ENCODE measurements at places on chromosomes 12 and 14.

DNA sequence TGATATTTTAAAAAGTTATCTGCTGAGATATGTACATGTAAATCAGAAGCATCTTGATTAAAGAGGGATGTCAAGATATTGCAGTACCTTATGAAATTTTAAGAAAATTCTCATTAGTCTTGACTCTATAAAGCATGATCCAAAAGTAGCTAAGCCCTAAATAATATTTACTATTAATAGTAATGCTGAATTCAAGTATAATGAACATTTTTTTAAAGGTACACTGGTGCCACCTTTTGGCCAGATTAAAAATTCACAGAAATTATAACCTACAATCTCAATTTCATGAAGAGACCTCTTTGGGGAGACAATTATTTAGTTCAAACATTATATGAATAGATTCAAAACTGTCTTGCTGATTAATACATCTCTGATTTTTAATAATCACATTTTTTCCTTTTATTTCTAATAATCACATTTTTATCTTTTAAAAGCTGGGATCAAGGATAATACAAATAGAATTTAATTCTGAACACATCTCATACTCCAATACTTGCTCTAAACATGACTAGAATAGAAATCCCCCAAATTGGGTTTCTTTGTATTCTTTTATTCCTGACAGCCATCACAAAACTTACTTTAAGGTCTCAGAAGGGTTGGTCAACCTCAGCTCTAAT, 13.4 kb downstream of the AKAP5 start:
- peak; percentile 30 for DNase-seq

- no peak for DNase-seq
Measured at GRCh38 chr14:35386673-35387125, 17.9 kb downstream of the NFKBIA start.

GRCh38 chr12:132423820-132424645, 65.9 kb upstream of the FBRSL1 start:
- no peak for DNase-seq

DNA sequence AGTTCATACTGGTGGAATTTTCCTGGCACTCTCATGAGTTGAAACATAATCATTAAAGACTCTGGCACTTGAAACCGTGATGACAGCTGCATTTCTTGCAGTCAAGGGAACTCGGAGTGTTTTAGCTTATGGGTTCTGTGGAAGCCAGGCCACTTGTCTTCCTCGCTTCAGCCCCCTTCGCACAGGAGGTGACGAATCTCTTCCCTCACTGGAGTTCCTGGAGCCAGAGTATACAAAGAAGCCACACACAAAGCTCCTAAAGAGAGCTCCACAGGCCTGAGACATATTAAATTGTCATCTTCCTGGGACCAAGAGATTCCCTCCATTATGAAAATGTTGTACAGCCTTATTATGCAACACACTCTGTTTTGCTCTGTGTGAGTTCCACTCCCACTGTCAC, 964.1 kb downstream of the TMEM121 start:
- DNase-seq: no peak

DNA sequence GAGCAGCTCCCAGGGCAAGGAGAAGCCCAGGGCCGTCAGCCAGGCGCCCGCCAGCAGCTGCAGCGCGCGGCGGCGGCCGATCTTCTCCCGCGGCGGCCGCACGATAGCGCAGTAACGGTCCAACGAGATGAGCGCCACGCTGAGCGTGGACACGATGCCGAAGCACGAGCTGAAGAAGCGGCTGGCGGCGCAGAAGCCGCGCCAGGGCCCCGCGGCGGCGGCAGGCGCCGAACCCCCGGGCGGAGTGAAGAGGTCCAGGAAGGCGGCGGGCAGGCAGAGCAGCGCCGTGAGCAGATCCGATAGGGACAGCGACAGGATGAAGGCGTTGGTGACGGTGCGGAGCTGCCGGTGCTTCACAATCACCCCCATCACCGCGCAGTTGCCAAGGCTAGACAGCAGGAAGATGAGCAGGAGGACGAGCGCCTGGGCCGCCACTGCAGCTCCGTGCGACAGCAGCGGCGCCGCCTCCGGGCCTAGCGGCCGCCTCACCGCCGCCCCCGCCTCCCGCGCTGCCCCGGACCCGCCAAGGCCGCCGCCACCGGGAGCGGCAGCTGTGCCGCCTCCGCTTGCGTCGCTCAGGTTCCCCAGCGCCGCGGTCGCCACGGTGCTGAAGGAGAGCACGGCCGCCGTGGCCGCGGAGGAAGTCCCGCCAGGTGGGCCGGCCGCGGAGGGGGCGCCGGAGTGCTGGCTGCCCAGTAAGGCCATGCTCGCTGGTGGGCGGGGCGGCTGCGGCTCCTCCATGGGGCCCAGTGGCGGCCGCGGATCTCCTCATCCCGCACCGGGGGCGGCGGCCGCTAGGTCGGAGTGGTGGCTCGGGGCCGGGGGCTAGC, 479 bp downstream of the GPR135 start:
- DNase-seq: peak; percentile 79

- DNase-seq: peak; percentile 65
Measured at GRCh38 chr12:47811581-47812484, 7.9 kb downstream of the HDAC7 start.

- no peak for DNase-seq
Measured at GRCh38 chr12:110174373-110174996, 50.3 kb downstream of the IFT81 start.

- no peak for DNase-seq
Measured at GRCh38 chr14:100846309-100846859, 20.5 kb downstream of the MEG3 start.

DNA sequence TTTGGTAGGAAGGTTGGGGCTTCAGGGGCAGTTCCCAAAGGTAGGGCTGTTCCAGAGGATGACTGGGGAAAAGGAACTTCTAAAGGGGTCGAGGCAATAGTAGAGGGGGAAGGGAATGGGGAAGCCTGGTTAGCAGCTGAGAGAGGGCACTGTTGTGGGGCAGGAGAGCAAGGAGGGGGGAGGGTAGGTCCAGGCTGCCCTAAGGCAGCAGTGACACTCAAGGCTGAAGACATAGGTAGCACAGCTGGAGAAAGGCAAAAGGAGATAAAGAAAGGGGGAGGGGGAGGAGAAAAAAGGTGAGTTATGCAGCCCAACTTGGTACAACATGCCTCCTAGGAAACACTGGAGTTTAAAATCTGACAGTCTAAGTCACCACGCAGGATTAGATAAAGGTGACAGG, 3.9 kb downstream of the NACA start:
- no peak for DNase-seq

DNA sequence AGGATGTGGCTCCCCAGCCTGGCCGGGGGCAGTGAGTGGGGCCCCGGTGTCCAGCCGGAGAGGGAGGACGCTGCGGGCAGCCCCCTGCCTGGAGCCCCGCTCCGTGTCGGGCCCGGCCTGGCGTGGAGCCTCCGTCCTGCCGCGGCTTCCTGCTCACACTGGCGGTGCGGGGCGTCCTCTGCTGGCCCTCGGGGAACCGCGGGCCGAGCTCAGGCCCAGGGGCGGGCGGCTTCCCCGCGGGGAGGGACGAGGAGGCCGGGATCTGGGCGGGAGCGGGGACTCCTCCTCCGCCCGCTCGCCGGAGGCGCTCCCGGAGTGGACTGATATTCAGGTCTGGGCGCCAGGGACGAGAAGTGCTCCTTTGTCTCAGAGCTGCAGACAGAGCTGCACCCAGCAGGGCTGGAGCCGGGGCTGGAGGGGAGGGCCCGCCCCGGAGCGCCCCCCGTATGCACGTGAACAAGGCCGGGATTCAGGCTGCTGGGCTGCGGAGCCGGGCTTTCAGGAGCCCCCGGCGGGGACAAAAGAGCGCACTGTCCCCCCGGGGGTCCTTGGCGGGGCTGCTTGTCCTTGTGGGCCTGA, 2.2 kb downstream of the MMP17 start:
- peak; percentile 93 for DNase-seq

DNA sequence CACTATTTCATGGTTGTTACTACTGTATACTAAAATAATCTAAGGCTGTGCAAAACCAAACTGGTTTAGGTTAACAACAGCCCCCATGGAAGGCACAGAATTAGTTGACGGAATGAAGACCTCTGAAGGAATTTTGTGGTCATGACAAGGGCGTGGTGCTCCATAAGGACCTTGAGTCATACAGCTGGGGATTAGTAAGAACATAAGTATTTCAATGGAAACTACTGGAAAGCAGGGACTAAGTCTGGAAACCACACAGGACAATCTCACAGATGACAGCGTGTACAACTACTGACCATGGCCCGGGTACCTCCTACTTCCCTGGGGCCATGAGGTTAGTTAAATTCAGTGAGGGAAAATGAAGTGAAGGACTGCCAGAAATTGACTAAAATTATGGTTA, 98.5 kb upstream of the PLEKHA5 start:
- peak; percentile 91 for DNase-seq

- DNase-seq: no peak
Measured at GRCh38 chr12:65411171-65411570, 132.7 kb downstream of the MSRB3 start.

GRCh38 chr12:57693317-57693658, 644 bp upstream of the OS9 start:
- DNase-seq: no peak

GRCh38 chr12:7781274-7781673, 7.9 kb upstream of the NANOG start:
- no peak for DNase-seq

GRCh38 chr12:57112492-57113294, 1.5 kb upstream of the STAT6 start:
- DNase-seq: no peak

GRCh38 chr12:105945880-105946279, 192.9 kb downstream of the NUAK1 start:
- no peak for DNase-seq

GRCh38 chr14:56357428-56357827, 222.2 kb upstream of the TMEM260 start:
- no peak for DNase-seq

DNA sequence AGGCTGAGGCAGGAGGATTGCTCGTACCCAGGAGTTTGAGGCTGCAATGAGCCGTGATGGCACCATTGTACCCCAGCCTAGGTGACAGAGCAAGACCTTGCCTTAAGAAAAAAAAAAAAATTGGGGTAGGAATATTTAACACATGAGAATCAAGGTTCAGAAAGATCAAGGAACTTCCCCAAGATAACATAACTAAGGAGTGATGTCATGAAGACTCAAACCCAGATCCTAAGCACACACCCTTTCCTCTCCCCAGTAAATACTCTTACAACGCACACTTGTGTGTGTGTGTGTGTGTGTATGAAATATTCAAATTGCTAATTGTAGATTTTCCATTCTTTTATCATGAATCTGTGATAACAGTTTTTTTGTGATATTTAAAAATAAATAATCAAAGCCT, 90.6 kb upstream of the NUDT4 start:
- DNase-seq: no peak

- no peak for DNase-seq
Measured at GRCh38 chr14:69635981-69636639, 24.7 kb downstream of the SUSD6 start.

DNA sequence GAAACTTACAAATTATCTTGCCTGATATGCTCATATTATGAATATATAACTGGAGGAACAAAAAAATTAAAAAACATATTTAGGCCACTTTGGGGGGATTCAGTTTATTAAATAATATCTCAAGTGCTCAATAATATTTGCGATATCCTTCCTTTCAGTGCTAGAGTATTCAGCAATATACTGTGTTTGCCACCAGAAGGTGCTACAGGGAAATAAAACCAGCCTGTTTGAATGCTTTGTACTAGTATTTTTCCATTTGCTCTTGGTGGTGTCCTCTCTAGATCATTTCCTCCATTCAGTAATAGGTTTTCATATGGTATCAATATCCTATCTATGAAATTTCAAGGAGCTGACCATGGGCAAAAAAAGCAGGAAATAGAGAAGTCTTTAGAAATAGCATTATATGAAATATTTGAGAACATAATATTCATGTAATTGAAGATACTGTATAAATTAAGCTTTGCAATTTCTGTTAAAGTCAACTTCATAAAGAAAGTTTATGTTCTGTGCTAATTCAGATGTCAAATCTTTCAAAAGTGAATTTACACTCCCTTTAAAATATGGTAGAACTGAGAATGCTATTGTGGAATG, 106.2 kb upstream of the NAV3 start:
- peak; percentile 22 for DNase-seq

DNA sequence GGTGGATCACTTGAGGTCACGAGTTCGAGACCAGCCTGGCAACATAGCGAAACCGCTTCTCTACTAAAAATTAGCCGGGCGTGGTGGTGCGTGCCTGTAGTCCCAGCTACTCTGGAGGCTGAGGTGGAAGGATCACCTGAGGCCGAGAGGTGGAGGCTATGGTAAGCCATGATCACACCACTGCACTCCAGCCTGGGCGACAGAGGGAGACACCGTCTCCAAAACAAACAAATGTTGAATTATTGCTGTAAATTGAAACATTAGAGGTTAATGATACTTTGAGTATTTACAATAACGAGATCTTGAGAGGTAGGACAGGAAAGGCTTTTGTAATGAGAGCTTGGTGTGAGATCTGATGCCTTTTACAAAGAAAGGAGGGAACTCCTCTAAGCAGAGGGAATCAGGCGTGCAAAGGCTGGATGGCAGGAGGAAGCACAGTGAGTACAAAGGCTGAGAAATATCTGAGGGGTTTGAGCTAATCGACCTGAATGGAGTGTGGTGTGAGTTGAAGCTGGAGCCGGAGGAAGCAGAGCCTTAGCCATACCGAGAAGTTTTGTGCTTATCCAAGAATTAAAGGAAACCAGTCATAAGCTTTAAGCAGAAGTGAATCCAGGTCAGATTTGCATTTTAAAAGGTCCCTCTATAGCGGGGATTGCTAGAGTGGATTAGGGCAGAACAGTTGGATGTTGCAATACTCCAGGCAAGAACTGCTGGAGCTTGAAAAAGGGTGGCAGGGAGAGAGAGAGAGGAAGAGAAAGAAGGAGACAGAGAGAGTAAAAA, 1.1 kb downstream of the RHNO1 start:
- no peak for DNase-seq

DNA sequence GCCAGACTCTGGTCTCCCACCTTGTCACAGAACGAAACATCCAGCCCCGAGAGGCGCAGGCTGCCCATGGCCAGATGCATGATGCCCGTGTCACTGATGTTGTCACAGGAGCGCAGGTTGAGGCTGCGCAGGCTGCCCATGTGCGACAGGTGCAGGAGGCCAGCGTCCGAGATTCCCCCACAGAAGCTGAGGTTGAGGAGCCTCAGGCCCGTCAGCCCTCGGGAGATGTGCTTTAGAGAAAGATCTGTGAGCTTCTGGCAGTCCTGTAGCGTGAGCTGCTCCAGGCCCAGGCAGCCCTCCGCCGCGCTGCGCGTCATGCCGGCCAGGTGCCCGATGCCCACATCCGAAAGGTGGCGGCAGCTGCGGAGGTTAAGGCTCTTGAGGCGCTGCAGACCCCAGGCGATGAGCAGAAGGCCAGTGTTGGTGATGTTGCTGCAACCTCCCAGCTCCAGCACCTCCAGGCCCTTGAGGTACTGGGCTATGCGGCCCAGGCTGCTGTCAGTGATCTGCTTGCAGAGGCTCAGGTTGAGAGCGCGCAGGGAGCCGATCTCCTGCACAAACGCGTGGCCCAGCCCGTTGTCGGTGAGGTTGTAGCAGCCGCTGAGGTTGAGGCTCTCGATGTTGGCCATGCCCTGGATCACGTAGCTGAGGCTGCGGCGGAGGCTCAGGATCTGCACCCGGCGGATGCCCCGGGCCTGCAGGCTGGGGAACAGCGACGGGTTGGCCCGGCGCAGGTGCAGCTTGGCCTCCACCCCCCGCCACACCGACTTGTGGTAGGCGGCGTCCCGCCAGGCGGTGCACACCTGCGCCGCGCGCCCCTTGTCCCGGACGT, 991 bp downstream of the FBXL14 start:
- DNase-seq: no peak
